CD8-positive, alpha-beta memory T cell (primary cell): ENCODE measurements at places on chromosomes 11 and 22. TPM values are rescaled to one million over a fixed set of nuclear protein-coding genes. Genes with fewer than 3 reads are reported as not detected.

Gene FERMT3
- 205 TPM for total RNA-seq

- no peak overlapping the region for H3K4me3 ChIP-seq
- DNase-seq, result no peak
- no peaks in the 10 kb centered on the region for H3K27me3 ChIP-seq
- H3K27ac ChIP-seq, result no peak overlapping the region
- no peaks in the 10 kb centered on the region for H3K36me3 ChIP-seq
- peaks cover 28% of the 10 kb centered on the region for H3K4me1 ChIP-seq
Observed at GRCh38 chr11:88410656-88411055, 73.1 kb upstream of the CTSC start.

GRCh38 chr11:66854729-66855211 lies 2.1 kb upstream of the LRFN4 start:
- H3K27ac ChIP-seq, result no peak overlapping the region
- H3K27me3 ChIP-seq, result no peaks in the 10 kb centered on the region
- H3K4me3 ChIP-seq, result no peak overlapping the region
- no peak for DNase-seq
- H3K4me1 ChIP-seq, result peaks cover 6% of the 10 kb centered on the region

Gene NELL1
- total RNA-seq, result not detected

- no peak for DNase-seq
- no peaks in the 10 kb centered on the region for H3K27me3 ChIP-seq
- H3K4me3 ChIP-seq, result no peak overlapping the region
- no peaks in the 10 kb centered on the region for H3K4me1 ChIP-seq
- H3K36me3 ChIP-seq, result no peaks in the 10 kb centered on the region
- H3K27ac ChIP-seq, result no peak overlapping the region
Observed at GRCh38 chr11:11478687-11479086, 125.6 kb upstream of the CSNK2A3 start.

Gene CNTF
- total RNA-seq, result 2.9 TPM

Gene MS4A12
- not detected for total RNA-seq

Gene MUC5B
- not detected for total RNA-seq

- H3K4me3 ChIP-seq, result no peak overlapping the region
- no peaks in the 10 kb centered on the region for H3K27me3 ChIP-seq
- DNase-seq, result no peak
- H3K4me1 ChIP-seq, result no peaks in the 10 kb centered on the region
Observed at GRCh38 chr22:24809331-24809730, 3.3 kb downstream of the SGSM1 start.

- H3K27ac ChIP-seq, result no peak overlapping the region
- no peaks in the 10 kb centered on the region for H3K36me3 ChIP-seq
- H3K27me3 ChIP-seq, result no peaks in the 10 kb centered on the region
- no peak for DNase-seq
Observed at GRCh38 chr11:73361953-73362776, 14.0 kb upstream of the RELT start.

Gene KRTAP5-7
- not detected for total RNA-seq

- H3K4me1 ChIP-seq, result peaks cover 3% of the 10 kb centered on the region
- no peaks in the 10 kb centered on the region for H3K27me3 ChIP-seq
- no peak for DNase-seq
- H3K27ac ChIP-seq, result no peak overlapping the region
Observed at GRCh38 chr11:59267736-59268475, 55.2 kb upstream of the MPEG1 start.

DNA sequence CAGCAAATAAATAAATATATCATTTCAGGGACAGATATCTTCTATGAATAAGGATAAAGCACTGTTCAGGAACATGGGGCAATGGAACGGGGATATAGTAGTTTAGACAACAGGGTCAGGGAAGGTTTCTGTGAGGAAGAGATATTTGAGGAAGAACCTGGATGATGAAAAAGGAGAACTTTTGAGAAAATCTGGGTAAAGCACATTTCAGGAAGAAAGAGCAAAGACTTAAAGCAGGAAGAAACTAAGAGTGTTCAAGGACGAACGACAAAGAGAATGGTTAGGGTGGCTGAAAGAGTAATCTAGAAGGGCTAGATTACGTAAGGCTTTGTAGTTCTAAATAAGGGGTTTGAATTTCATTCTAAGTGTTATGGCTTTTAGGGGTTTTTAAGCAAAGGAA lies 12.7 kb downstream of the DDI1 start:
- H3K4me1 ChIP-seq, result no peaks in the 10 kb centered on the region
- no peak overlapping the region for H3K4me3 ChIP-seq
- H3K27me3 ChIP-seq, result no peaks in the 10 kb centered on the region
- no peaks in the 10 kb centered on the region for H3K36me3 ChIP-seq
- H3K27ac ChIP-seq, result no peak overlapping the region

DNA sequence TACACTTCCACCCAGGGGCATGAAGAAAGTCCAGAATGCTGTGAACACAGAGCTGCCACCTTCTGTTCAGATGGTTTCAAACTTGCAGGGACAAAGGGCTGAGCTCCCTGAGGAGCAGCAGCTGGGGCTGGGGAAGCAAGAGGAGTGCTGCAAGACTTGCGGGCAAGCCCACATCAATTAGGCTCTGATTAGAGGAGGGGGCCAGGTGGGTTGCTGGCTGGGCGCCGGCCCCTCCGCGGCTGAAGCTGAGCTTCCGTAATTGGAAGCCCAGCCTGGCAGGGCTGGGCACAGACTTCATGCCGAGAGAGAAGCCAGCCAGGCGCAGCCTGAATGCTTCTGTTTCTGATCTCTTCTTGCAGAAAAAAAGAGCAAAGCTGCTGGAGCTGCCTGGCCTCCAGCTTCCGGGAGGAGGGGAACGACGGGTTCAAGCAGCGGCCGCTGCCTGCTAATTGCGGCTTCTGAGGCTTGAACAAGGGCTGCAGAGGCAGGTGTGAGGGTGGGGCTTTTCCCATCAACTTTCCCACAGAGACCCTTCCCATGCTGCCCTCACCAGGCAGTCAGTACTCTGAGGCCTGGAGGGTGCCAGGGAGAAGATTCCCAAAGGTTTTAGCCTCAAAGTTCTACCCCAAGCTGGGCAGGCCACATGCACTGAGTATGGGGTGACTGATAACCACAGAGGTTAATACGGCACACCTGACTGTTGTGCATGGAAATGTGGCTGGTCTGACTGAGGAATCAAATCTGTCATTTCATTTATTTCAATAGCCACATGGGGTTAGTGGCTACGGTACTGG lies 91.1 kb upstream of the LMO1 start:
- H3K36me3 ChIP-seq, result no peaks in the 10 kb centered on the region
- H3K4me1 ChIP-seq, result no peaks in the 10 kb centered on the region
- no peak overlapping the region for H3K27ac ChIP-seq
- H3K4me3 ChIP-seq, result no peak overlapping the region
- no peaks in the 10 kb centered on the region for H3K27me3 ChIP-seq
- no peak for DNase-seq

Gene TRABD
- 102 TPM for total RNA-seq

DNA sequence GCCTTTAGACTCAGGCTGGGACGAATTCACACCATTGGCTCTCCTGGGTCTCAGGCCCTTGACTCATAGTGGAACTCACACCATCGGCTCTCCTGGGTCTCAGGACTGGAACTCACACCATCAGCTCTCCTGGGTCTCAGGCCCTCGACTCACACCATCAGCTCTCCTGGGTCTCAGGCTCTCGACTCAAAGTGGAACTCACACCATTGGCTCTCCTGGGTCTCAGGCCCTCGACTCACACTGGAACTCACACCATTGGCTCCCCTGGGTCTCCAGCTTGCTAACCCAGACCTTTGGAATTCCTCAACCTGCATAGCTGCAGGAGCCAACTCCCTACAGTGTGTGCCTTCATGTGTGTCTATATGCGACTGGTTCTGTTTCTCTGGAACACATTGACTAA lies 56.7 kb downstream of the SHISAL1 start:
- no peaks in the 10 kb centered on the region for H3K4me1 ChIP-seq
- H3K27me3 ChIP-seq, result no peaks in the 10 kb centered on the region
- no peaks in the 10 kb centered on the region for H3K36me3 ChIP-seq
- H3K27ac ChIP-seq, result no peak overlapping the region
- no peak overlapping the region for H3K4me3 ChIP-seq
- no peak for DNase-seq

Gene PNPLA3
- 0.16 TPM for total RNA-seq

- no peaks in the 10 kb centered on the region for H3K36me3 ChIP-seq
- H3K4me3 ChIP-seq, result no peak overlapping the region
- DNase-seq, result no peak
- H3K27ac ChIP-seq, result no peak overlapping the region
- H3K27me3 ChIP-seq, result no peaks in the 10 kb centered on the region
Observed at GRCh38 chr11:81888391-81888790, 845.3 kb downstream of the FAM181B start.

DNA sequence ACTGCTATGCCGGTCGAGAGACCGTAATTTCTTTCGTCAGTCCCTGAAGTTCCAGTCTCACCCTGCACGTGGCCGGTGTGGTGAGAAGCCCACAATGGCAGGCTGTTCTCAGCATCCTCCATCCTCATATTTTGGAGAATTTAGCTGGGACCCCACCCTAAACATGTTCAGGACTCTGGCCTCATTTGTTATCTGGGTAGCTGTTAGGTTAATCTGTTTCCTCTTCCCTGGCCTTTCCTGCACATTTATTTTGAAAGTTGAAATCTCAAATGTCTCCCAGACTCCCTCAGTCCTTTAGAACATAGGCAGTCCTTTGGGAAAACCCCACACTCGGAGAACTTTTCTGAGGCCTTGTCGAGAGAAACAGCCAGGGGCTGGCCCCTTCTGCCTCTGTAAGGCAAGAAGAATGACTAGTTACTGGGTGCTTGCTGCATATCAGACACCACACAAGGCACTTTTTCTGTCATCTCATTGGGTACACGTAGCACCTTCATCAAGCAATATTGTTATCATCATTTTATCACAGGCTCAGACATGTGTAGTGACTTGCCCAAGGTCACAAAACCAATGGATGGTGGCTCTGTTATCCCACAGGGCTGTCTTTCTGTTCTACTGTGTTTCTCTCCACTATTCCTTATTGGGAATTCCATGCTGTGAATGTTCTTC lies 109.3 kb upstream of the CRYBB3 start:
- H3K4me1 ChIP-seq, result peaks cover 9% of the 10 kb centered on the region
- H3K36me3 ChIP-seq, result no peaks in the 10 kb centered on the region
- no peaks in the 10 kb centered on the region for H3K27me3 ChIP-seq
- no peak overlapping the region for H3K4me3 ChIP-seq
- DNase-seq, result no peak
- H3K27ac ChIP-seq, result no peak overlapping the region

Gene RASGRP2
- total RNA-seq, result 33.5 TPM

Gene HEPN1
- not detected for total RNA-seq

DNA sequence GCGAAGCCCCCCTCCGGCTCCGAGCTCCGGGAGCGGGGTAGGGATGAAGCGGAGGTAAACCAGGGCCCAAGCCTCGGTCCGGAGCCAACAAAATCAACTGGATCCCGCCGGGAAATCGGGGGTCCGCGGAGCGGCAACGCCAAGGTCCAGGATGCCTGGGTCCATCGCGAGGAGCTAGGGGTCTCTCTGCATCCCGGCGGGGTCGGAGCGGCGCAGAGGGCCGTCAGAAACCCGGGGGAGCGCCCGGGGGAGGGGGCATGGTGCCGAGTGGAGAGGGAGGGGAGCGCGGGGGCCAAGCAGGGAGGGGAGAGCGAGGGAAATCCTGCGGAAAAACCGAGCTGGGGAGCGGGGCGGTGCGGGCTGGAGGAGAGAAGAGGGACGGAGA lies 51.8 kb downstream of the SLC22A12 start:
- no peak for DNase-seq
- H3K4me1 ChIP-seq, result no peaks in the 10 kb centered on the region
- H3K27ac ChIP-seq, result no peak overlapping the region
- peaks cover 33% of the 10 kb centered on the region for H3K27me3 ChIP-seq
- H3K36me3 ChIP-seq, result no peaks in the 10 kb centered on the region
- no peak overlapping the region for H3K4me3 ChIP-seq

DNA sequence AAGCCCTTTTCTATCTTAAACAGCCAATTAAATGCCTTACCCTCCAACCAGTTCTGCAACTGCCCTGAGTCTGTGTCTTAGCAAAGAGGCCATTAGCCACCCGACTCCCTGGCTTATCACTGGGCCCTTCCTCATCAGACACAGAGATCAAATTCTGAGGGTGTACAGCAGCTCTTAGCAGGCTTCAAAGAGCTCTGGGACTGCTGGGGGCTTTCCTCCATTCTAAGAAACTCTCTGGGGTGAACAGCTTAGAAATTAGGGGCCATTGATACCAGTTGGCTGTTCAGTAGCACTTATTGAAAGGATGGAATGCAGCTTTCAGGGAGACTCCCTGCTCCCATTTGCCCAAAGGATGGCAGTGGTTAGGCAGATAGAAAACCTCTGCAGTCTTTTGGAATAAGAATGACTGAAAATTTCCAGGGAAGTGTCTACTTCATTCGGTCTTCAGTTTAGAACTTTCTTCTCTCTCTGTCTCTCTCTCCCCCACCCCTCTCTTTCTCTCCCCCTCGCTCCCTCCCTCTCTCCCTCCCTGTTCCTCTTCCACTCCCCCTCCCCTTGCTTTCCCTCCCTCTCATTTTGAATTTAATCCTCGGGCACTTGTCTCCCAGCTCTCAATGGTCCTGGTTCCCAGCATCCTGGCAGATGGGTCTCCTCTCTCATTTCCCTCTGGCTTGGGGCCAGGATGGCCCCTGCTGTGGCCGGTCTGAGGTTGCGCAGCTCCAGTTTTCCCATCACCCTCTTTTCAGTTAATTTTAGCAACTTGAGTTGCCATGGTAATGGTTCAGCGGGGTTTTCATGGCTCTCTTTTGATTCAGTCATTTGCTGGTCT lies 76.4 kb downstream of the COMMD9 start:
- H3K27ac ChIP-seq, result no peak overlapping the region
- DNase-seq, result no peak
- H3K36me3 ChIP-seq, result no peaks in the 10 kb centered on the region
- H3K27me3 ChIP-seq, result no peaks in the 10 kb centered on the region

GRCh38 chr11:47891886-47892285 lies 43.7 kb upstream of the NUP160 start:
- H3K27ac ChIP-seq, result no peak overlapping the region
- no peaks in the 10 kb centered on the region for H3K36me3 ChIP-seq
- H3K4me3 ChIP-seq, result no peak overlapping the region
- peaks cover 27% of the 10 kb centered on the region for H3K4me1 ChIP-seq

- DNase-seq, result no peak
- no peak overlapping the region for H3K27ac ChIP-seq
- no peaks in the 10 kb centered on the region for H3K4me1 ChIP-seq
- H3K36me3 ChIP-seq, result no peaks in the 10 kb centered on the region
- H3K27me3 ChIP-seq, result no peaks in the 10 kb centered on the region
Observed at GRCh38 chr11:47436726-47437125, 10.5 kb upstream of the PSMC3 start.

- DNase-seq, result no peak
- H3K4me1 ChIP-seq, result no peaks in the 10 kb centered on the region
Observed at GRCh38 chr11:9069256-9069655, 22.1 kb downstream of the SCUBE2 start.

Gene DTX4
- total RNA-seq, result 0.38 TPM

Gene HIPK3
- total RNA-seq, result 49.2 TPM

Gene MCM5
- 300 TPM for total RNA-seq

- no peak for DNase-seq
- no peak overlapping the region for H3K4me3 ChIP-seq
- H3K36me3 ChIP-seq, result no peaks in the 10 kb centered on the region
- no peaks in the 10 kb centered on the region for H3K27me3 ChIP-seq
Observed at GRCh38 chr11:123251657-123252344, 56.8 kb upstream of the CLMP start.

Gene CRELD2
- total RNA-seq, result 50.7 TPM

Gene CAPRIN1
- 287 TPM for total RNA-seq
